Activated B cell treated with CpG ODN at 0.5 μM for 24 hours (primary cell): ENCODE measurements at places on chromosomes 4 and X.

DNA sequence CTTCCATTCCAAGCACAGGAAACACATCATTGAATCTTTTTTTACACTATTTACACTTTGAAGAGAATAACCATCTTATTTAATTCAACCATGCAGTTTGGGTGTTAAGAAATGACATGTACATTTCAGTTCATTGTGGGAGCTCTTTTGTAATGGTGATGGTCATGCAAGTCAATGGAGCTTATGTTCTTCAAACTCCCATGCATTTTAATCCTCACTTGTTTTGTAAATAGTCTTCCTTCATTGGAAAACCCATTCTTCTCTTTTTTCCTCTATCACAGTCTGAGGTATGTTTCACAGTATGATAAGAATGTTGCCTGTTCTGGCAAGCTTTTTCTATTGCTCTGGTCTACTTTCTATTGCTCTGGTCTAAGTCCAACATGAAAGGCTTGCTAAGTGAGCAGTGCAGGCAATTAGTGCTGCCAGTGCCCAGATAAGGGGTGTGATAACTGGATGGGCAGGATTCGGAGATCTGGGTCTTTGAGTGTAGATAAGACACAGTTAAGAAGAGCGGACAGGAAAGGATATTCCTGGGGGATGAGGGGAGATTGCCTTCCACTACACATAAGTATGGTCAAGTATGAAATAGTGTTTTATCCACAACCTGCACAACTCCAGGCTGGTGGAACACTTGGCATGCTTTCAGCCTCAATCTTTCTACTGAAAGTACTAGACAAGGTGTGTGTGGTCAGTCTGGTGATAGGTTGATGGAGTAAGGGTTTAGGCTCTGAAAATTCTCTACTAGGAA is 17.1 kb downstream of the AFP start:
- no peak for DNase-seq

GRCh38 chr4:139367421-139368090 is 65.3 kb upstream of the NDUFC1 start:
- DNase-seq, result no peak

DNA sequence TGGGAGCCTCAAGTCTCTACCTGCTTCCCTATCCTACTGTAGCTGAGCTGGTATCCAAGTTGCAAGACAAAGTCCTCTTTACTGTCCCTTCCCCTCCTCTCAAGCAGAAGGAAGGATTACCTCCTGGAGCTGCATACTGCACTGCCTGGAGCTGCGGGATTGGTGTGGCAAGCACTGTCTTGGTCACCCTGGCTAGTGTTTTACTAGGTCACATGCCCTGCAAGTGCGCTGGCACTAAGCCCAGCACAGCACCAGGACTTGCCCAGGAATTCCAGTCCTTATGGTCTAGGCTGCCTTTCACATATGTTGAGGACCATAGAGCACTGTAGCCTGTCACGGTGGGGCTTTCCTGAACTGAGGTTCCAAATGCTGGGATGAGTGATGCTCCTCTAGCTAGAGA is 227.3 kb upstream of the ZC4H2 start:
- DNase-seq, result no peak

- no peak for DNase-seq
Measured at GRCh38 chrX:3940000-3940610, 226.7 kb upstream of the PRKX start.

GRCh38 chrX:2629316-2630007 is 61.6 kb upstream of the CD99 start:
- no peak for DNase-seq

- no peak for DNase-seq
Measured at GRCh38 chrX:44032479-44032878, 59.3 kb upstream of the NDP start.

DNA sequence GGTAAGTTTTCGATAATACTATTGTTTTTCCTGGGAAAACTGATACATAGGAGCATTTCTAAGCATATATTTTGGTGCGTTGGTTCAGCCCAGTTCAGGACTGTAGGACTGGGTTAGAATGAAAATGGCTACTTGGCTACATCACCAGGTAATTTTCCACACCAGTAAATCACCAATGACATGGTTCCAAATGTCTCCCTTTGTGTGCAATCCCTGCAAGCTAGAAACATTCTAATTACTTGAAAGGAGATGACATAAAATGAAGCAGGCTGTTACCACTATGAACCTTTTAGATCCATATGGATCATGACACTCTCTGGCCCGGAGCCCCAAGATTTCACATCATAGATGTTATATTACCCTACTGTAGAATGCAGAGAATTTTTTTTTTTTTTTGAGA is 577.4 kb upstream of the FTHL17 start:
- DNase-seq, result no peak

- DNase-seq, result no peak
Measured at GRCh38 chr4:53924333-53925049, 139.9 kb downstream of the CHIC2 start.

GRCh38 chr4:128323401-128323800 is 35.8 kb upstream of the PGRMC2 start:
- DNase-seq, result no peak

- DNase-seq, result no peak
Measured at GRCh38 chr4:138488533-138488932, 246.4 kb upstream of the SLC7A11 start.

DNA sequence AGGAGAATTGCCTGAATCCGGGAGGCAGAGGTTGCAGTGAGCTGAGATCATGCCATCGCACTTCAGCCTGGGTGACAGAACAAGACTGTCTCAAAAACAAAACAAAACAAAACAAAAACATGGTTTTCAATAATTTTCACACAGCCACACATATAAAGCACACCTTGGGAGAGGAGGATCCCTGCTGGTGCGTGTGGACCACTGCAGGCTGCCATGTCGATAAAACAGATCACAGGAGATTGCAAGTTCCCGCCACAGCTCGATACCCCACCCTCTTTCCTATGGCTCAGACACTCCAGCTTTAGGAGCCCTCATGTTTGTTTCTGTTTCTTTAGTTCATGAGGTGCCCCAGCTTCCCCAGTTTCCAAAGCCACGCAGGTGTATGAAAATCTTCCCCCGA is 31.3 kb upstream of the CLDN24 start:
- DNase-seq, result no peak

- no peak for DNase-seq
Measured at GRCh38 chrX:141220342-141221008, 21.8 kb downstream of the SPANXC start.

DNA sequence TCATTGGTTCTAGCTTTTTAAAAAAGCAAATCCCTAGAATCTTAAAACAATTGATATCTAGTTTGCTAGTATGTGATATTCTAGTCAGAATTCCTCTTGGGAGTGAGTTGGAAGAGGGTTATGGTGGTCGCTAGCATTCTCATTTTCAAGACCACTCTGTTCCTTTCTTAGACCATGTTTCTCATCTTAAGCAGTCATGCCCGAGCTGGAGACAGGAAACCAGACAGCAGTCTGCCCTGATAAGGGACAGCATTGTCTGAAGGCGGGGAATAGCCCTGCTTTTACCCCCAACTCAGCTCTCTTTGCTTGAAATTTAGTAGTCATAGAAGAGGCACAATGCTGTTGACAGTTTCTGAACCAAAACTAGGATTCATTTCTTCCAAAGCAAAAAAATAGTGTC is 5.2 kb downstream of the KLF3 start:
- DNase-seq, result no peak

DNA sequence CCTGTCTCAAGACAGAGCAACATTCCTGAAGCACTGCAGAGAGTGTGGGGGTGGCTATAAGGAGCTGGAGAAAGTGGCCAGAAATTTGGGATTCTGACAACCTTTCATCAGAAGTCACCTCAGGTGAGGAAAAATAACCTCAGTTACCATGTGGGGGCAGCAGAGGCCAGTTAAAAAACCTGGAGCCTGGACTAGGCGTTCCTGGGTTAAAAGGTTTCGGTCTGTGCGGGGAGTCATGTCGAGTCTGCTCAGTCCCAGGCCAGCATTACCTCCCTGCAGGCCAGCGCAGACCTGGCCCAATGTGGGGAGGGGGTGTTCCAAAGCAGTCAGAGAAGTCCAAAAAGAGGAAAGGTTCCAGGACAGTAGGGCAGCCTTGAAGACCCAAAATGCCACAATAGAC is 10.9 kb upstream of the NALF2 start:
- no peak for DNase-seq

DNA sequence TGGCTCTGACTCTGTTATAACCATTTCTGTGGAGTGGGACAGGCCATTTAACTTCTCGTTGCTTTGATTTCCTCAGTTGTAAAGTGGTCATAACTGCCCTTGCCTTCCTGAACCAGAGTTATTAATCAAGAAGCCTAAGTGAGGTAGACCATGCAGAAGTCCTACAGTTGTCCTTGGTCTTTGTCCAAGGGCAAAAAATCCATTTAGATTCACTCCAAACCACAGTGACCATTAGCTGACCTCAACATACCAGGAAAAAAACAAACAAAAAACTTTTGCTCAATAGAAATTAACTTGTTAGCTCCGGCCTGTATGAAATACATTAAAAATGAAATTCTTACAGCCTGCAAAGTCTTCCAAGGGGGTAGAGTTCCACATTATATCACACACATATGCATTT is 52.7 kb downstream of the TBC1D9 start:
- no peak for DNase-seq

- no peak for DNase-seq
Measured at GRCh38 chr4:55822329-55822728, 2.7 kb downstream of the EXOC1L start.

DNA sequence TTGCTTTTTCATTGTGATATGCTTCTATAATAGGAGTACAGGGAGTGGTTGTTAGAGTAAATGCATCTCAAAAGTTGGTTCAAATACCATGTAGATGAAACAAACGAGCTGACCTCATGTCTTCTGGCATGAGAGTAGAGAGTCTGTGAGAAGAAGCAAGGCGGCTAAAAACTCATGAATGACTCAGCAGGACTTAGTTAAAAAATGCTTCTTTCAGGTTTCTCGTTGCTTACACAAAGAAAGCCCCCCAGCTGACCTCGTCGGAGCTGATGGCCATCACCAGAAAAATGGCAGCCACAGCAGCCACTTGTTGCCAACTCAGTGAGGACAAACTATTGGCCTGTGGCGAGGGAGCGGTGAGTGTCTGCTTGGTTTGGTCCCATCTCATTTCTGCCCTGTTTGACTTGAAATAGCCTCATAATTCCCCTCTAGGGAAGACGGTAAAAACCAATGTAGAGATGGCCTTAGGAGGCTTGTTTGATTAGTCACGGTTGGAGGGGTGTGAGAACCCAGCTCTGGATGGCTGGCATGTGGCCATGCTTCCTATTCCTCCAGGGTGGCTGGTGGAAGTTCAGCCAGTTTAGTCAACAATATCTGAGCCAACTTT is 14.5 kb downstream of the AFP start:
- no peak for DNase-seq

- no peak for DNase-seq
Measured at GRCh38 chr4:67685532-67685859, 15.5 kb downstream of the UBA6 start.

DNA sequence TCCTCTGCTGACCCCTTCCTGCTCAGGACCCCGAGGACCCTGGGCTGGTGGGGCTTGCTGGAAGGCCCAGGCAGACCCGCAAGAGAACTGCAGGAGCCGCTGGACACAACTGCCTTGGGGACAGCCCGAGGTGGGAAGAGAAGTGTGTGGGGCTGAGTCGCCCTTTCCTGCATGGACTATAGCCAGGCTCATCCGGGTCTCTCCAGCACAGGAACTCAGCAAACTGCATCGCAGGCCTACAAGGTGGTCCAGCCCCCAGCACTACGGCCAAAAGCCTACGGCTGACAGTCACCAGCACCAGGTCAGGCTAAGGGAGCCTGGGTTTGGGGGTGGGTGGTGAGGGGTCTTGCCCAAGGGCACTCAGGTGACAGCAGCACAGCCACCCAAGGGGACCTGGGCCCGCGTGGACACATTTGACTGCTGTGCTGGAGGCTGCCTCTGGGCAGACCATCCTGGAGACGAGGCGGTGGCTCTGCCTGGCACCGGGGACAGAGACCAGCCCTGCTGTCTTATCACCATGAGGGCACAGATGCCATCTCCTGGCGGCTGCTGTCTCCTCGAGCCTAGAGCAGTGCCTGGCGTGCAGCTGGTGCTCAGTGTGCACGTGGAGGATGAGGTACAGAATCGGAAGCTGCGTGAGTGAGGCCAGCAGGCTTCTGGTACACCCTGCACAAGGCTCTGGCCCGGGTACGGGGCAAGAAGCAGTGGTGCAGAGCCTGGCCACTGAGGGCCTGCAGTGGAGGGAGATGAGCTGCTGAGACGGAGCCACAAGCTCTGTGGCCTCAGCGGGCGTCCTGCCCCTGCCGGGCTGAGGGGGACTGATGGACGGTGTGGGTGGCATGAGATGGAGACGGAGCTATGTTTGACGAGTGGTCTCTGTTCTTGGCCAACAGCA is 15.1 kb downstream of the LRPAP1 start:
- DNase-seq, result no peak

GRCh38 chrX:69257499-69258127 is 92.4 kb upstream of the PJA1 start:
- DNase-seq, result no peak

GRCh38 chrX:109281483-109282275 is 200.2 kb downstream of the GUCY2F start:
- no peak for DNase-seq

- no peak for DNase-seq
Measured at GRCh38 chr4:145567516-145567915, 51.7 kb upstream of the MMAA start.

- DNase-seq, result no peak
Measured at GRCh38 chr4:183300655-183301054, 19.4 kb downstream of the CLDN22 start.

DNA sequence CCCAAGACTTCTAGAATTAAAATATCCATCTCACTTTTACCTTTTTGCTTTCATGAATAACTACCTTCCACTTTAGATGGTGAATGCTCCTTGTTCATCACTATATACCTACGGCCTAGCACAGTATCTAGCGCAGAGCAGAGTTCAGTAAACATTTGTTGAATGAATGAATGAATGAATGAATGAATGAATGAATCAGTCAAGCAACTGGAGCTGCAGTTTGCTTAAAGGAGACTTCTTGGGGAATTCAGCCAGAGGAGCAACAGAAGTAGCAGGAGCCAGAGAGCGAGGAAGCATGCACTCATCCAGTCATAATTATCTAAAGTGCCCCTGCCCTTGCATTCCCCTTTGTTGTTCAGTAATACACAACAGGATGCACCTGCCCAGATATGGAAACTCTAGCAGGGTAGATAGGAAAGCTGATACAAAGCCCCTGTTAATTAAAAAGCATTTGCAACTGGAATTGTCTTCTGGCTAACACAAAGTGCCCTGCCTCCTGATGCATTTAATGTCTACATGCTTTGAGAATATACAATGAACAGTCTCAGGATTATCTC is 103.0 kb upstream of the MBNL3 start:
- no peak for DNase-seq

GRCh38 chr4:152807294-152807829 is 27.6 kb downstream of the ARFIP1 start:
- no peak for DNase-seq
